ENCODE measurements at places on chromosomes 7 and 10.

DNA sequence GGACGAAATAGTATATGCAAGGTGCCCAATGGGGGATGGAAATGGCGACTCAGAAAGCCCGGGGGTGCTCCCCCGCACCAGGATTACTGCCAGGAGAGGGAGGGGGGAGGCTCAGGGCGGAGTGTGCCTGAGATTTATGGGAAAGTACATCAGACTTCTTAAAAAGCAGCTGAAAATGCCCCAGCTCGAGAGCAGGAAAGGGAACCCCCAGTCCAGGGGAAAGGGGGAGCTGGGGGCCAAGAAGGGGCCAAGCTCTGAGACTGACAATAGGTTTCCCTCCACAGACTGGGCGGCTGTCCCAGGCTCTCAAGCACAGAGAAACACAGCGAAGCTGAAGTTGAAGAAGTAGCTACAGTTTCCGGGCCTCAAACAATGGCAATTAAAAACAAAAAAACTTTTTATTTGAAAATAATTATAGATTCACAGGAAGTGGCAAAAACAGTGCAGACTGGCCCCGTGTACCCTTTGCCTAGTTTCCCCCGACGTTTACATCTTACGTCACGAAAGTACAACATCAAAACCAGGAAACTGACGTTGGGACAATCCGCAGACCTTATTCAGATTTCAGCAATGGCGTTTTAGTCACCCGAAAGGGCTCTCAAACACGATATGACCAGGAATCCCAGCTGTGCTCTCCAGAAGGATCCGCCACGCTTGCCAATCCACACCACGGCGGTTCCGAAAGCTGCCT is 83.9 kb upstream of the FGFR2 start:
- DNase-seq = no peak

- DNase-seq = peak; percentile 59
Measured at GRCh38 chr7:24573554-24574338, 494 bp downstream of the PALS2 start.

DNA sequence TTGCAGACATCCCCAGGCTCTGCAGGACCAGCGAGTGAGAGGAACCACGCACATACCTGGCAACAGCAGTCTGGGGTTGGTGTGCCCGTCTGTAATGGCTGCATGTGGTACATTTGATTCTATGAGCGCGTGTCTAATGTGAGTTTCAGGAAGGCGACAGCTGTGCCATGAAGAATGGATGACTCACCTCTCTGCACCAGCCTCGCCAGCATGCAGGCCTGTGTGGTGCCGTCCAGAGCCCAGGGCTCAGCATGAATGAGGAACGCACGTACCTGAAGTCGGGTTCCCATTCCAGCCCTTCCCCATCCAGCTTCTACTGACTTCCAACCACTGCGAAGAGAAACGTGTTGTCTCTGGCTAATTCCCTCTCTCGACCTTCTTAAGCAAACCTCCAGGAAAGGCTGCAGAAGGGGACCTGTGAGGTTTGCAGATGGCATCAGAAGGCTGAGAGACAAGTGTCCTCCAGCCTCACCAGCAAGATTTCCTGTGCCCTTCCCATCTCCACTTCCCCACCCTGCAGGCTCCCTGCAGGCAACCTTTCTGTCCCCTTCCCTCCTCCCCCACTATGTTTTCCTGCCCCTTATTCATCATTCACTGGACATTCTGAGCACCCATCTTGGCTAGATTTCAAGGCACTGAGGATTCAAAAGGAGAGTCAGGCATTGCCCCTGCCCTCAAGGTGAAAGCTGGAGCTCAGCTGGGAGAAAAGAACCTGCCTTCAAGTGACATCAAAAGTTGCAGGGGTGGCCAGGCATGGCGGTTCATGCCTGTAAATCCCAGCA is 54.3 kb downstream of the ASB13 start:
- DNase-seq = no peak

GRCh38 chr10:34091635-34092195 is 723.4 kb downstream of the PARD3 start:
- DNase-seq = no peak

- DNase-seq = no peak
Measured at GRCh38 chr10:94264085-94264484, 98.7 kb downstream of the NOC3L start.

- no peak for DNase-seq
Measured at GRCh38 chr7:118855290-118855689, 630.8 kb downstream of the ANKRD7 start.

All from fibroblast of pulmonary artery (primary cell).